Effector memory CD8-positive, alpha-beta T cell (primary cell): ENCODE measurements at places on chromosomes 16 and 17.
A peak's percentile ranks its signal among the peaks of the same experiment; 100 is the strongest.

GRCh38 chr17:19720631-19721426 is 4.4 kb upstream of the SLC47A2 start:
- peaks cover 26% of the 10 kb centered on the region for H3K27me3 ChIP-seq
- DNase-seq, result no peak
- peak overlapping the region; percentile 25 for H3K27ac ChIP-seq
- no peak overlapping the region for H3K4me3 ChIP-seq

- no peak for DNase-seq
- peaks cover 39% of the 10 kb centered on the region for H3K27me3 ChIP-seq
- H3K4me1 ChIP-seq, result no peaks in the 10 kb centered on the region
- no peak overlapping the region for H3K27ac ChIP-seq
- no peak overlapping the region for H3K4me3 ChIP-seq
Observed at GRCh38 chr17:46809110-46809571, 9.4 kb downstream of the WNT3 start.

- H3K27me3 ChIP-seq, result no peaks in the 10 kb centered on the region
- H3K4me3 ChIP-seq, result peak overlapping the region; percentile 75
- peak overlapping the region; percentile 35 for H3K27ac ChIP-seq
- H3K36me3 ChIP-seq, result peaks cover 6% of the 10 kb centered on the region
- H3K4me1 ChIP-seq, result peaks cover 20% of the 10 kb centered on the region
- DNase-seq, result no peak
Observed at GRCh38 chr16:383326-384051, 1.7 kb upstream of the PGAP6 start.

GRCh38 chr17:19753661-19754463 is 5.8 kb upstream of the ALDH3A1 start:
- H3K4me3 ChIP-seq, result no peak overlapping the region
- H3K27me3 ChIP-seq, result peaks cover 58% of the 10 kb centered on the region
- no peaks in the 10 kb centered on the region for H3K36me3 ChIP-seq
- H3K27ac ChIP-seq, result no peak overlapping the region

- H3K36me3 ChIP-seq, result no peaks in the 10 kb centered on the region
- H3K4me3 ChIP-seq, result no peak overlapping the region
- DNase-seq, result no peak
Observed at GRCh38 chr16:83623091-83623730, 184.6 kb upstream of the HSBP1 start.

DNA sequence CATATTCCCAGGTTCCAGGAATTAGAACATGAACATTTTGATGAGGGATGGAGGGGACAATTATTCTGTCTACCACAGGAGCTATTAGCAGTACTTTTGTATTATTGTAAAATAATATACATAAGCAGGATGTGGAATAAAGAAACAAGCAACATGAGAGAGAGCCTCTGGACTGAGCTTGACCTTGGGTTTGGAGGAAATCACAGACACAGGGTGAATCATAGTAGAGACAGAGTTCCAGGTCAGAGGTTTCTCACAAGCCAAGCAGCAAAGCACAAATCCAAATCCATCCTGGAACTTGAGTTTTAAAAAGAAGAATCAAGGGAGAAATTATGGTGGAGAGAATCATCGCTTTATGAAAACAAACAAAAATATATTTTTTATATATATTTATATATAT is 5.1 kb downstream of the KRT31 start:
- peaks cover 3% of the 10 kb centered on the region for H3K36me3 ChIP-seq
- H3K4me1 ChIP-seq, result no peaks in the 10 kb centered on the region
- H3K27ac ChIP-seq, result no peak overlapping the region
- DNase-seq, result no peak
- no peak overlapping the region for H3K4me3 ChIP-seq
- H3K27me3 ChIP-seq, result peaks cover 64% of the 10 kb centered on the region

- no peak for DNase-seq
- H3K36me3 ChIP-seq, result peaks cover 3% of the 10 kb centered on the region
Observed at GRCh38 chr17:43936434-43936833, 5.8 kb downstream of the PPY start.

DNA sequence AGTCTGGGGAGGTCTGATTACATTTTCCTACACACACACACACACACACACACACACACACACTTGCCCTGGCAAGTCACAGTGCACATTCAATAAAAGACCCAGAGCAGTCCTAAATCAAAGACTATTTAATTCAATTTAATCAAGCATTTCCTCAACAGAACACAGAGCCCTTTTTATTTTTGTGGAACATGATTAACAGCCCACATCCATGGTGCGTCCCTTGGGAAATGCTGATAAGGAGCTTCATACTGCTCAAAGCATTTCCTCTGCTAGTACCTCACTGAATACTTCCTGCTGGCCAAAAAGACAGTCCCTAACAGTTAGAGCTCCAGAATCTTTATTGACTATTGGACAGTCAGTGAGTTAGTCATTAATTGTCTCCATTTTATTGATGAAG is 43.1 kb upstream of the MYH10 start:
- H3K4me1 ChIP-seq, result no peaks in the 10 kb centered on the region
- H3K4me3 ChIP-seq, result no peak overlapping the region
- no peaks in the 10 kb centered on the region for H3K36me3 ChIP-seq
- no peak for DNase-seq
- H3K27ac ChIP-seq, result no peak overlapping the region
- peaks cover 39% of the 10 kb centered on the region for H3K27me3 ChIP-seq

DNA sequence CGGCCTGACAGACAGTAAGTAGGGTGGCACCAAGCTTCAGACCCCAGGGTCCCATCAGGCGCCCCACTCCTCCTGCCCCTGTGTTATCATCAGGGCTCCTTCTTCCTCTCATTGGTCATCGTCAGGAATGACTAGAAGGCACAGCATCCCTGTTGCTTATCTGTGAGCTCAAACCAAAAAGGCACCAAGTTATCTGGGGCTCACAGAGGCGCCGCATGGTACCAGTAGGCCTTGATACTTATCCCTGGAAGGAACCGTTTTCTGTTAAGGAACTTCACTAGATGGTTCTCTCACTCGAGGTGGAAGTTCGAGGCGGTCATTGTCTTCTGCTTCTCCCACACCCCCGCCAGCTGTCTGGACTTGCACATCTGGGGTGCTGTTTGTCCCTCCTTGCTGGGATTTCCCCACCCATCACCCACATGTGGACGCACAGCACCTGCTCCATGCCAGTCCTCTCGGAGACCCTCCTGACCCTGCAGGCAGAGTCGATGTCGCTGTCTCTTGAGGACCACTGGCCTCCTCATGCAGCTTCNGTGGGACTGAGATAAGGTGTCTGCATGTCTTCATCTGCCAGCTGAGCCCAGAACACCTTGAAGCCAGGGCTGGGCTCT is 52.1 kb downstream of the METRNL start:
- no peak for DNase-seq
- no peak overlapping the region for H3K4me3 ChIP-seq

DNA sequence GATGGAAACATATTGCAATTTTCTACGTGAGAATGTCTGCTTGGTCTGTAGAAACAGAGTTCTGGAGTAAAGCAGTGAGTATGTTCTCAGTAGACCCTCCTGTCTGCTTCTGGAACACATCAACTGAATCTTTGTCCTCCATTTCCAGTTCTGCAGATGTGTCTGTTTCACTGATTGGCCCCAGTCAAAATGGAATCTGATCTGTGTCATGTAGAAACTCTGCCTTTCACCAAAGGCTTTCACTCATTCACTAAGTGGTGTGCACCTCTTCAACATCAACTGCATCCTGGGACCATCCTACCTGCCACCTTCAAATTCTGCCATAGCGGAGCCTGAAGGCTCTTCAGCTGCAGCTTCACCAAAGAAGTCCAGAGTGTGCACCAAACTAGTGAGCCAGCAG is 2.8 kb upstream of the ZNF267 start:
- no peak overlapping the region for H3K27ac ChIP-seq
- H3K27me3 ChIP-seq, result no peaks in the 10 kb centered on the region
- H3K4me1 ChIP-seq, result peaks cover 47% of the 10 kb centered on the region
- DNase-seq, result no peak

DNA sequence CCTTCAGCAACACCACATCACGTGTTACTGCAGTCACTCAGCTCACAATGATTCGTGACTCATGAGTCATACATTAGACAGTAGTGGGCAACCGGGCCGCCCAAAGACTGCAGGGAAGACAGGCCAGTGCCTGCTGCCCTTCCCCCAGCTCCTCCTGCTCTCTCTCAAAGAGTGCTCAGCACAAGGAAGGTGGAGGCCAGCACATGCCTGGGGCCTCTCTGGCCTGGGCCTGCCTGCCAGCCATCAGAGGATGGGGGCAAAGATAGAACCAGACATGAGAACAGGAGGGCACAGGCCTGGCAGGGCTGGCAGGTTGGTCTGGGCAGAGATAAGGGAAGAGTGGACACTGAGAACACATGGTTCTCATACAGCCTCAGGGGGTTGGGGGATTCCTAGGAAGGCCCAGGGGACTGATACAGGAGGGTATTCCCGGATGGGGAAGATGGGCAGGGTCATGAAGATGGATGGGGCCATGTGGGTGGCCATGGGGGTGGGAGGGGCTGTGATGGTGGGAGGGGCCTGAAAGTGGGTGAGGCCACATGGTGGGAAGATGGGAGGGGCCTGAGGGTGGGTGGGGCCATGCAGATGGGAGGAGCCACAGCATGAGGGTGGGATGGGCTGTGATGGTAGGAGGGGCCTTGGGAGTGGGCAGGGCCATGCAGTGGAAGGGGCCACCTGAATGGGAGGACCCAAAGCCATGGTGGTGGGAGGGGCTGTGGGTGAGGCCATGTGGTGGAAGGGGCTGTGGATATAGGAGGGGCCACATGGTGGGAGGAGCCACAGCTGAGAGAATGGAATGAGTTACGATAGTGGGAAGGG is 29.0 kb downstream of the KATNB1 start:
- no peak for DNase-seq
- H3K4me3 ChIP-seq, result no peak overlapping the region
- H3K4me1 ChIP-seq, result peaks cover 1% of the 10 kb centered on the region
- H3K27me3 ChIP-seq, result no peaks in the 10 kb centered on the region

DNA sequence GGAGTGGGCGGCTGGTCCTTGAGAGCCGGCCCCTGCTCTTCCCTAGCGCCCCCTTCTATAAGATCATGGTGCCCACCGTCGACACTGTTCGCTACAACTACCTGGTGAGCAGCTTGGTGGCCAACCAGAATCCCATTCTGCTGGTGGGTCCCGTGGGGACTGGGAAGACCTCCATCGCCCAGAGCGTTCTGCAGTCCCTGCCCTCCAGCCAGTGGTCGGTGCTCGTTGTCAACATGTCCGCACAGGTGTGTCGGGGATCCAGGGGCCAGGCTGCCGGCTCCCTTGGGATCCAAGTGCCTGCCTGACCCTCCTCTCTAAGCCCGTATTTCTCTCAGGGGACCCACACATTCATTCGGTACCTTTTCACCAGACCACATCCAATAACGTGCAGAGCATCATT is 41.4 kb upstream of the KDM6B start:
- DNase-seq, result no peak
- peaks cover 3% of the 10 kb centered on the region for H3K36me3 ChIP-seq
- no peak overlapping the region for H3K4me3 ChIP-seq
- H3K27ac ChIP-seq, result no peak overlapping the region
- H3K27me3 ChIP-seq, result peaks cover 27% of the 10 kb centered on the region
- H3K4me1 ChIP-seq, result peaks cover 2% of the 10 kb centered on the region

DNA sequence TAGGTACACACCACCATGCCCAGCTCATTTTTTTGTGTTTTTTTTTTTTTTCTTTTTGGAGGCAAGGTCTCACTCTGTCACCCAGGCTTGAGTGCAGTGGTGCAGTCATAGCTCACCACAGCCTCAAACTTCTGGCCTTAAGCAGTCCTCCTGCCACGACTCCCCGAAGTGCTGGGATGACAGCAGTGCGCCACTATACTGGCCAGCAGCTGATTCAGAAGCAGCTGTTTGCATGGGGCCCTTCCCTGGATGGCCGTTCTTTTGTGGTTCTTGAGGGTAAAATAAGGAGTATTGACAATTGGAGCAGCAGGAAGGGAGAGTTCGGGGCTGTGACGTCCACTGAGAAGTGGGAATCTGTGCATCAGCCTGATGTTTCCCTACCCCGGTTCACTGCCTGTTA is 41.6 kb downstream of the KIAA0513 start:
- DNase-seq, result no peak
- peaks cover 4% of the 10 kb centered on the region for H3K4me1 ChIP-seq
- no peaks in the 10 kb centered on the region for H3K27me3 ChIP-seq
- no peak overlapping the region for H3K4me3 ChIP-seq
- H3K36me3 ChIP-seq, result peaks cover 3% of the 10 kb centered on the region

DNA sequence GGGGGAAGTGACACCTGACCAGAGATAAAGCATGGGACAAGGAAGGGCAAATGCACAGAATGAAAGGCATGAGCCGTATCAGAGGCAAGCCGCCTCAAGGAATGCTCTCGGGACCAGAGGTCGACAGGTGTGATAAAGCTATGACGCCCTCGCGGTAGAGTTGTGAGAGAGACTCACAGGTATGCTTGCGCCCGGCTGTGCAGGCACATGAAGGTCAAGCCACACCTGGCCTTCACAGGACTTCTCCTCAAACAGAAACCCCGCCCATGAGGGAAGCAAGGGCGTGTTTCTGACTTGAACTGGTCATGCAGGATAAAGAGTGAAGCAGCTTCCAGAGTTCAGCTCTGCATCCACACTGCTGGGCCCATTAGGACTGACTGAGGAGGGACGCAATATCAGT is 7.8 kb downstream of the NCBP3 start:
- H3K36me3 ChIP-seq, result peaks cover 79% of the 10 kb centered on the region
- no peak for DNase-seq
- H3K4me3 ChIP-seq, result no peak overlapping the region
- peaks cover 12% of the 10 kb centered on the region for H3K4me1 ChIP-seq

DNA sequence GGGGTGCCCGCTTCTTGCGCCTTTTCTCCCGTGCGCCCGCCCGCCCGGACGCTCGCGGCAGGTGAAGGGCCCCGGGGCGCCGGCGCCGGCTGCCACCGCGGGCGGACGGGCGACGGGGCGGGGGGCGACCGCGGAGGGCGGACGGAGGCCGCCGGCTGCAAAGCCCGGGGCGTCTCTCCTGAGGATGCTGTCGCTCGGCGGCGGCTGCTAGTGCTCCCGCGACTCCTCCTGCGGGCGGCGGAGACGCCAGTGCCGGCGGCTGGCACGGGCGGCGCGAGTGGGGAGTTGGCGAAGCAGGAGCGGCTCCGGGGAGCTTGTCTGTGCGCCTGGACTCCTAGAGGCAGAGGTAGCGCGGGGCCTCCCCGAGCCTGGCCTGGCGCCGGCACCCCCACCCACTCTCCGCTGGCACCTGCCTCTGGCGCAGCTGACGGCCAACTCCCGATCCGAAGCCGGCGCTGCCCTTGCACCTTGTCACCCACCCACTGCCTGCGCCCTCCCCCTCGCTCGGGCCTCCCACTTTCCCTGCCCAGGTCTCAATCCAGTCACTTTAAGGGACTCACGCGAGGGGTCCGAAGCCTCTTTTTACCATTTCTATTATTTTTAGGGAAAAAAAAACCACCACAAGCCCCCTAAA is at the start of gene FAM20A:
Gene FAM20A, minus strand, starts transcription at position 437 of the 634 bp plus-strand sequence. CDS start 701 bp downstream, outside the sequence.
- H3K4me1 ChIP-seq, result peaks cover 7% of the 10 kb centered on the region
- no peaks in the 10 kb centered on the region for H3K36me3 ChIP-seq
- no peak for DNase-seq

DNA sequence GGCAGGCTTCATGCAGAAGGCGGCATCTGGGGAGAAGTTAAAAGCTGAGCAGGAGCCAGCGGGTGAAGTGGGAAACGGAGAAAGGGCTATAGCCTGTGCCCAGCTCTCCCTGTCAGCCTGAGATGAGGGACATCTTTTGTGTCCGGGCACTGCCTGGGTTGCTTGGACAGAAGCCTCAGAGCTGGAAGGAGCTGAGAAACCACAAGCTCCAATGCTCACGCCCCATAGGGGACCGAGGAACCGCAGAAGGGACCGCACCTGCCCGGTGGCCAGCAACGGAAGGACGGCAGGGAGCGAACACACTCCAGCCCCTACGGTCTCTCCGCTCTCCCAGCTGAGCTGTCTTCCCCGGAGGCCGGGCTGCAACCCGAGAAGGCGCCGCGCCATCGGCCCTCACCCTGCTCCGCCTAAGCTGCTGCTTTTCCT is 175.8 kb downstream of the NPIPB11 start:
- no peak overlapping the region for H3K4me3 ChIP-seq
- peaks cover 7% of the 10 kb centered on the region for H3K4me1 ChIP-seq
- DNase-seq, result no peak
- H3K27me3 ChIP-seq, result no peaks in the 10 kb centered on the region
- no peak overlapping the region for H3K27ac ChIP-seq
- peaks cover 4% of the 10 kb centered on the region for H3K36me3 ChIP-seq
